Activated T-helper 1 cell treated with anti-CD3 and anti-CD28 coated beads, Interleukin-2, amount 50 U/mL, for 16 hours (primary cell): ENCODE measurements at places on chromosomes 12 and 14.

- no peak for DNase-seq
Observed at GRCh38 chr12:78402366-78403134, 462.0 kb upstream of the SYT1 start.

DNA sequence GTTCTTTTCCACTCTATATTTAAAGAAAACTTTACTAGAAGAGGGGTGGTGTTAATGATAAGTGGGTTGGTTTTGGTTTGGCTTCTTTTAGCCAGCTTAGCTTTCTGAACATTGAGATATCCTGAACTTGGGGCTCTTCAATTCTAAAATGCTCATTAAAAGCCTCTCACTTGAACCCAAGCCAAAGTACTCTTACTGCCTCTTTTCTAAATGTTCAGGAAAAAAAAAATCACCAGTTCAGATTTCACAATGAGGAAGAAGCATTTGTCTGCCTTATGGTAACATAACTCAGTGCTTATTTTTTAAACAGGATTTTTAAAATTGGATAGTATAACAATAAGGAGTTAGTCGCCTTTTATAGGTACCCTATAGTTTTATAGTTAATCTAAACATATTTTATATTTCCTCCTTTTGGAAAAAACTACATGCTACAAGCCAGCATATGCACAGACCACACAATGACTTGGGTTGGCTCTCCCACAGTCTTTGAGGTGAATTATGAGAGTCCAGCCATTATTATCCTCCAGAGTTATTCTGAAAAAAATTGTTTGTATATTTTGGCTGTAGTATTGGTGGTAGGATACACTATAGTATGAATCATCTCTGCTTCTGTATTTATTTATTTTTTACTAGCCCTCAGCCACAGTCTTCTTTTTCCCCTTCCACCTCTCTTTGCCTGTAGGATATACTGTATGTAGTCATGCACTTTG, 195.5 kb upstream of the TMPO start:
- no peak for DNase-seq

DNA sequence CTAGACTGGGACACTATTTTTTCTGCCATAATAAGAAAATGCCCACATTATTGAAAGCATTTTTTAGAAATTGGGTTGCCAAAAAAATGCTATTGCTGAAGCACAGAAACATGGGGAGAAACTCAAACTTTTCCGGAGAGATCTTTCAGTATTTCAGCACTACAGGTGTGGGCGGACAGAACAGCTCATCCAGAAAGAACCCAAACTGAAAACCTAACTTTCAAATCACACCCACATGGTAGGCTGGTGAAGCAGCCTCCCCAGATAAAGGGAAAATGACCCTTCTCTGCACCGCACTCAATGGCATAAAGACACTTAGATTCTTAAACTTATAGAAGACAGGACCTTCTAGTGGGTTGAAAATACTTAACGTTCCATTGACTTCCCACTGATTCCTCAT, 62.3 kb upstream of the TMPO start:
- DNase-seq = no peak

DNA sequence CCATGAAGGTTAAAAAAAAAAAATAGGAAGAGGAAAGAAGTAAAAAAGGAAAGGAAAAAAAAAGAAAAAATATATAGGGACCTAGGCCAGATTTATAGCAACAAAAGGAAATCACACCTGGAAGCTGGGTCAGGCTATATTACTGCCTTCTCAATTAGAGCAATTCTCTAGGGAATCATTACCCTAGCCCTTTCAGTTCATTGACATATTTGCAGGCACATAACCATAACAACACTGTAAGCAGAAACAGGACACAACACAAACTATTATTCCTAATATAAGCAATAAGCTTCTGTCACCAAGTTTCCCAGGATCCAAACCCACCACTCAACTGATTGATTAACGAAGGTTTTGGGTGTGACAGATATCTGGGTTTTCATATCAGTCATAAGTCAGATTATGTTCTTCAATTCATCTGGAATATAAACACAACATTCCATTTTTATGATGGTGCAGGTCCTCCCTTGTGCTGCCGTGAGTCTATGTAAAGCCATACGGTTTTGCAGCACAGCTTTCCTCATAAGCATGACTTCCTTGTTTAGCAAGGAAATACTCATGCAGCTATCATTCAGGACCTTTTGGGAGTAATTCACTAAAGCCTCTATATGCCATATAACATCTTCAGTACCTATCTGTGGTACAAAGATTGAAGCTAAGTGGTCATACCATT, 4.2 kb downstream of the PCNX4 start:
- DNase-seq = no peak

- DNase-seq = no peak
Observed at GRCh38 chr14:52547027-52547426, 5.3 kb downstream of the TXNDC16 start.

DNA sequence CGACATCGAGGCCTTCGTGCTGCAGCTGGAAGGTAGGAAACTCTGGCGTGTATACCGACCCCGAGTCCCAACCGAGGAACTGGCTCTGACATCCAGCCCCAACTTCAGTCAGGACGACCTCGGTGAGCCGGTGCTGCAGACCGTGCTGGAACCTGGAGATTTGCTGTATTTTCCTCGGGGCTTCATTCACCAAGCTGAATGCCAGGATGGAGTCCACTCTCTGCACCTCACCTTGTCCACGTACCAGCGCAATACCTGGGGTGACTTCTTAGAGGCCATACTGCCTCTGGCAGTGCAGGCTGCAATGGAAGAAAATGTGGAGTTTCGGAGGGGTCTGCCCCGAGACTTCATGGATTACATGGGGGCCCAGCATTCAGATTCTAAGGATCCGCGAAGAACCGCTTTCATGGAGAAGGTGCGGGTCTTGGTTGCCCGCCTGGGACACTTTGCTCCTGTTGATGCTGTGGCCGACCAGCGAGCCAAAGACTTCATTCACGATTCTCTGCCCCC, 1.4 kb downstream of the RIOX1 start:
- no peak for DNase-seq

GRCh38 chr12:94566345-94566744, 84.0 kb downstream of the TMCC3 start:
- DNase-seq = no peak

- DNase-seq = no peak
Observed at GRCh38 chr12:68267892-68268396, 14.5 kb upstream of the IL22 start.

DNA sequence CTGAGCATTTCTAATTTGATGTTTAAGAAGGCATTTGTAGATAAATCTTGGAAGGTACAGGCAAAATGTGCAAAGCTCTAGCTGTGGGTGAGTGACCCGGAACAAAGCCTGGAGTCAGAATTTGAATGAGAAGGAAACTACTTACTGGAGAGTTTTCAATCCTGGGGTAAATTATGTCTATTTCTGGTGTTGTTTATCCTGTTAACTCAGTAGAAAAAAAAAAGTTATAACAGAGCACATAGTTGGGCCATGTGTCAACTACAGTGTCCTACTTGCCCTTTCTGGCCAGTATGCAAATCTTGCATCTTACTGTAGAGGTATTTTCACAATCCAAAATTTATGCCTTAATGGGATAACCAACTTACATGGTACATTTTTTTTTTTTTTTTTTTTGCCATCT, 182.3 kb downstream of the SYNE2 start:
- DNase-seq = no peak

GRCh38 chr14:70782361-70782760, 27.0 kb downstream of the MAP3K9 start:
- DNase-seq = no peak

GRCh38 chr12:45887544-45887943, 102.8 kb downstream of the SCAF11 start:
- DNase-seq = no peak

DNA sequence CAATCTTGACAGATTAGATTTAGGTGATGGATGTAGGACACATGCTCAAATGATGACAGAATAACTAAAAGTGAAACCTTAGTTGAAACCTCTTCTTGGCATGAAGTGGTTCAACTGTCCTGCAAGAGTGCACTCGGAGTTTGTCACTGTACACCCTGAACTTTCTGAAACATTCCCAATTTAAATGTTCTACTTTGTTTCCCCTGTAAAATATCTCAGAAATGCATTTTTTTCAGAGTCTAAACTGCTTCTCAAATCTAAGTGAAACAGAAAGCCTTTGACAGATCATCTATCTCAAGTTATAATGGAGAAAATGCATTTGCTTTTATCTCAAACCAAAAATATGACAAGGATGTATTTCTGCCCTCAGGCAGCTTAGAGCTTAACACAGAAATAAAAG, 66.0 kb downstream of the BHLHE41 start:
- DNase-seq = no peak

DNA sequence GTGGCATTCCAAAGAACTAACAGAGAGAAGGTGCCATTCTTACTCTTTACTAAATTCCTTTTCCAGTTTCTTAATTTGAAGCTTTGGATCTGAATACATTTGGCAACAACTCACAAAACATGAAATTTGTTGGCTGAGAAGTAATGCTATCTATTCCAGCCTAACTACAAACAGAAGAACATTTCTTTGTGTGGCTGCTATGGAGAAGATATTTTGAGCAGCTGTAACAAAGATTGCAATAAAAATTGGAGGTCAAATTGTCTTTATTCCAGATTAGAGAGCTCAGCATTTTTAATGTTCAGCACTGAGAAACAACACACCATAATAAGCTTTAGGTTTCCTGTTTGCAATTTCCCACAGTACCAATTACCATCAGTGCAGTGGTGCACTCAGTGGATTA, 835.8 kb upstream of the FLRT2 start:
- no peak for DNase-seq

DNA sequence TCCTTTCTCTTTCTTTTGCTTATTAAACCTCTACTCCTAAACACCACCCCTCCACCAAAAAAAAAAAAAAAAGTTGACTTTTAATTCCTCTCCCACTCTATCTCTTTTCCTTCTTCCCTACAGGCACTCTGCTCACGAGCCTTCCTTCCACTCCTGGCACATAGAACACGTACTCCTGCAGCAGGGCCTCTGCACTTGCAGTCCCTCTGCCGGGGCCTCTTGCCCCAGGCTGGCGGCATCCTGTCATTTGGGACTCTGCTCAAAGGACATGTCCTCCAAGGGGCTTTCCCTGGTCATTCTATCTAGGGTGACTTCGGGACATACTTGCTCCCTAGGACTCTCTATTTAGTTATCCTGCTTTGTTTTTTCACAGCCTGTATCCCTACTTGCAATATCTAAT, 7.7 kb downstream of the FOS start:
- DNase-seq = no peak

DNA sequence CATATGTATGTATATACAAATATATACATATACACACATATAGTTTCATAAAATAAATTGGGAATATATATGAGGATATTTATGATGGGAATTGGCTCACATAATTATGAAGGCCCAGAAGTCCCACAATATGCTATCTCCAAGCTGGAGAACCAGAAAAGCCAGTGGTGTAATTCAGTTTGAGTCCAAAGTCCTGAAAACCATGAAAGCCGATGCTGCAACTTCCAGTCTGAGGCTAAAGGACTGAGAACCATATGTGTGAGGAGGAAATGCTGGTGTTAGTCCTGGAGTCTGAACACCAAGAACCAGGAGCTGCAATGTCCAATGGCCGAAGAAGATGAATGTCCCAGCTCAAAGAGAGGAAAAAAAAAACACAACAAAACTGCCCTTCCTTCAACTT, 65.5 kb upstream of the PRKD1 start:
- DNase-seq = no peak

DNA sequence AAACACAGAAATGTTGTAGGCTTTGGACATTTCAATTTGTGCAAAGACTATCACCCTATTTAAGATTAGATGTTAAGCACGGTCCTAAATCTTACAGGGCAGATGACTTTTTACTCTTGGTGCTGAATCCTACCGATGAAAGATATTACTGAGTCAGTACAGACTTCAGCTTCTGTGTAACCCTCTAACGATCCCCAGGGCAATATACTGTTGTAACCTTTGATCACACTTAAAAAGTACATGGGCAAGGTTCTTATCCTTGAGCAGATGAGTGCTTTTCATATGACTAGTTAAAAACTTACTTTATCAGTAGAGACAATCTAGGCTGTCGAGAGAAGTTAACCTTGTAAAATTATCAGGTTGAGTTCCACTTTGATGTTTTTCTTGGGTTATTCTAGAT, 22.5 kb downstream of the PDE3A start:
- no peak for DNase-seq

- DNase-seq = no peak
Observed at GRCh38 chr12:64631197-64631596, 20.9 kb downstream of the RASSF3 start.

GRCh38 chr12:55250944-55251343, 6.5 kb downstream of the OR6C74 start:
- no peak for DNase-seq

- DNase-seq = no peak
Observed at GRCh38 chr14:89036371-89036770, 211.9 kb downstream of the TTC8 start.

GRCh38 chr12:34208331-34209258, 186.3 kb downstream of the ALG10 start:
- no peak for DNase-seq

- no peak for DNase-seq
Observed at GRCh38 chr12:54704202-54704601, 56.0 kb upstream of the DCD start.

- no peak for DNase-seq
Observed at GRCh38 chr14:59811073-59811472, 59.5 kb downstream of the RTN1 start.

DNA sequence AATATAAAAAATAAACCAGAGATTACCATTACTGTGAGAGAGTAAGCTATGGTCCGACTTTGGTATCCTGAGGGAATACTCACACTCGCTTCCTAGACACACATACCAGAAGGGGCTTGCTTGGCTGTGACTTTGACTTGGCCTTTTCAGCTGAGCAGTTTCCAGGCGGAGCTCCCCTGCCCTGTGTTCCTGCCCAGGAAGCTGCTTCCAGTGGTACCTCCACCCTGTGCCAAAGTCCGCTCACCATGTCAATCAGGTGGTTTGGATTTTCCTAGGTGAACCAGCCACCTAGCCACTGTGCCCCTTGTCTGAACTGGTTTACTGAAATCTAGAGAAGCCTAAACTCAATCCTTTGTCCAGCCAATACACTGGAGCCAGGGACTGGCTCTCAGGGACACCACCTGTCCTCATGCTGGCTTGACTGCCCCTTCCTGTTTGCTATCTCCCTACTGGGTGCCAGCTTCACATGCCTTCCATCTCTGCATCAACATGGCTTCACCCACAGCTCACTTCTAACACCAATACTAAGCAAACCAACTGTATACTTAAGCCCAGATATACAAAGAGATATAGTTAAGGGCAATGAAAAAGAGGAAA, 28.6 kb downstream of the MAX start:
- DNase-seq = no peak

GRCh38 chr14:100775351-100775830, 48.7 kb downstream of the DLK1 start:
- no peak for DNase-seq
